ENCODE measurements at places on chromosomes 11 and 22.
A peak's percentile ranks its signal among the peaks of the same experiment; 100 is the strongest.

GRCh38 chr11:26851696-26852095 lies 129.8 kb upstream of the SLC5A12 start:
- DNase-seq: no peak

GRCh38 chr11:67267188-67268080 lies 1.2 kb downstream of the GRK2 start:
- no peak for DNase-seq

DNA sequence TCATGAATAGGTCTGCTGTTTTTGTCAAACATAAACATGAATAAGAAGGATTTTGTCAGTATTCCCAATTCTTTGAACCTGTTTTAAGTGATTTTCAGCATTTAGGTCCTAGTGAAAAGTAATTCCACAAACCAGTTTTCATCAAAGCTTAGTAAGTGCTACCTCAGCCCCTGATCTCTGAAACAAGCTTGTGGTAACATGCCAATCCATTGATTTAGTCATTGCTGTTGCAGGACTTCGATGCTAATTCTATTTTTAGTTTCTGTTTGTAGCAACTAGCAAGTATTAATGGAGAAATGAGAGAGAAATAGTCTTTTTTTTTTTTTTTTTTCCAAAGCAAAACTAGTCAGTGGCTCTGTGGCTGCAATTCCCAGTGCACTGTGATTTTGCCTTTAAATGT lies 91.4 kb downstream of the JRKL start:
- no peak for DNase-seq

DNA sequence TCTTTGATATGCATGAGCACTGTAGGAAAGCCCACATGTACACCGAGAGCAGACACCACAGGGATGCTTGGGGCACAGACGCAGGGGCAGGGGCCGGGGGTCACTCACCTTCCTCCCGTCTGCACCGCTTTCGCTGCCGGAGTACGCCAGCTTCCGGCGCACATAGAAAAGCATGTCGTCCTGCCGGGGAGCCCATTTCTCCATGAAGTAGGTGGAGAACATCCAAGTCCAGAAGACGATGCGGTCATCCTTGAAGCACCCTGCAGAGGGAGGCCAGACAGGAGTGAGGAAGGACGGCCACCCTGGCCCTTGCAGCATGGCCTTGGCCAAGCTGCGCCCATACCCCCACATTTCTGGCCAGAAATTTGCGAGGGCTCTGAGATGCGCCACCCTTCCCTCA lies 28.8 kb downstream of the KIAA0930 start:
- no peak for DNase-seq

- no peak for DNase-seq
Observed at GRCh38 chr11:44133335-44133946, 38.0 kb downstream of the EXT2 start.

GRCh38 chr11:84089072-84090057 lies 803.2 kb upstream of the CCDC90B start:
- peak; percentile 17 for DNase-seq

- no peak for DNase-seq
Observed at GRCh38 chr11:66317723-66318599, 1.1 kb upstream of the CD248 start.

DNA sequence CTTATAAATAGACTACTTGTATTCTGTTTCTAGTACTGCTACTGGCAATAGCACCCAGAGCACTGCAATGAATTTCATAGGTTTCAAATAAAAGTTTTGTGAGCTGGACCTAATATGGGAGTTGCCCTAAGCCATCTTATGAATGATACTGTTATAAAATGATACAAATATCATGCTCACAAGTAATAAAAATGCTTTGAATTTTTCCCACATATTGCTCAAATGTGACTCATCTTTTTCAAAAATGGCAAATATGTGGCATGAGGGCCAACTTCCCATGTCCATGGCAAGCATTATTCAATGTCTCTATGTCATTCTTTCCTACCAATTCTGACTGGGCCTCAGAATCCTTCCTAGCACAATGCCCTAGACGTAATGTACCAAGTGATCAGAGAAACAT lies 137.6 kb downstream of the TRPC6 start:
- no peak for DNase-seq

Measured in NCI-H187 (cell line).